Fibroblast of lung (primary cell): ENCODE measurements at places on chromosomes 2 and 18.

DNA sequence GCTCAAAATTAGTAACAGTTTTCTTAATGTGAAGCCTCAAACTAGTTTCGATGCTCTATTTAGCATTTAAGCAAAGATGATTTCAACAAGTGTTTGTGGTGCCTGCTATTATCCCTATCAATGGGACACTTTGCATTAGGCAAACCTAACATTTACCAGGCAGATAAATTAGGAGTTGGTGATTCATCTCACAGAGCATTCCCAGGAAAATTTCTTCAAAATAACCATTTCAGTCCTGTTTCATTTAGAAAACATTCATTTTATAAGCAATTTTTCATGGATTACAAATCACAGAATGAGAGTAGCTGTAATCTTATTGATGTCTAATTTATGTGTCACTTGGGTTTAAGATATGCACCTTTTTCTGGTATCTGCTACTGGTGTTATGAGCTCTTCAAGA, 62.7 kb downstream of the CLHC1 start:
- H3K27ac ChIP-seq = no peak overlapping the region
- H3K4me3 ChIP-seq = no peak overlapping the region
- no peak for DNase-seq
- no peaks in the 10 kb centered on the region for H3K36me3 ChIP-seq
- no peaks in the 10 kb centered on the region for H3K27me3 ChIP-seq

- no peaks in the 10 kb centered on the region for H3K27me3 ChIP-seq
- H3K4me3 ChIP-seq = no peak overlapping the region
- DNase-seq = no peak
- H3K27ac ChIP-seq = no peak overlapping the region
Measured at GRCh38 chr2:102483086-102483485, 10.1 kb downstream of the SLC9A4 start.

DNA sequence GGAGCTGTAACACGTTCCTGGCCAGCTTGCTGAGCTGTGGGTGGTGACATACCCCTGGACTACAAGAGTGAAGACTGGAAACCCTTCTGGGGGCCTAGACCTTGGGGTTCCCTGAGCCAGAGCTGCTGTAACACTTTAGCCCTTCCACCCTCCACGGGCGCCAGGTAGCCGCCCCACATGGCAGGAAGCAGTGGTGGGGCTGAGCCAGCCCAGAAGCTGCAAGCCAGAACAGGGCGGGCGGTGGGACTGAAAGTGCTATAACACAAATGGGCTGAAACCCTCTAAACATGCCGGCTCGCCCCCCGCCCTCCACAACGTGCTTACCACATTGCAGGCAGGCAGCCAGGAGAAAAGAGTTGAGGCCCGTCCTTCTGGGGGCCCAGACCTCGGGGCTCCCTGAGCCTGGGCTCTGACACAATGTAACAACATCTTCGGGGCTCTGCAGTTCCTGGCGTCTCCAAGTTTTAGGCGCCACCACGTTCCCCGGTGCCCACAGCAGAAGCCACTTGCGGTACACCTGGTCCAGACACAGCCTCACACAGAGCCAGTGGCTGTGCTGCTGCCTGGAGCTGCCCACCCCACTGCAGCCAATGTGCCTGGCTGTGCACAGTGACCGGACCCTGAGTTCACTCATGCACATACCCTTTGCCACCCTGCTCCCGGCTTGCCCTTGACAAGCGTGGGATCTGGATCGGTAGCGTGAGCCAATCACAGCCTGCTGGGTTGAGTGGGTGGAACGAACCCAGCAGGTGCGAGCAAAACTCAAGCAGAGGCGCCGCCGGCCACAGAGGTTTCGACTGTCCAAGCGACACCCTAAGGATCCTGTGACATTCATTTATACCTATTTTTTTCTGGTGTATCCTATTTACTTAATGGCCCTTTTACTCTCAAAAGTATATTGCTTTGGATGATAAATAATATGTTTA, 127.4 kb upstream of the FHL2 start:
- DNase-seq = no peak
- H3K36me3 ChIP-seq = no peaks in the 10 kb centered on the region
- H3K27me3 ChIP-seq = no peaks in the 10 kb centered on the region
- no peak overlapping the region for H3K4me3 ChIP-seq
- no peaks in the 10 kb centered on the region for H3K4me1 ChIP-seq

GRCh38 chr2:810397-810796, 133.2 kb upstream of the TMEM18 start:
- H3K36me3 ChIP-seq = no peaks in the 10 kb centered on the region
- H3K4me1 ChIP-seq = no peaks in the 10 kb centered on the region
- no peaks in the 10 kb centered on the region for H3K27me3 ChIP-seq

GRCh38 chr2:96694279-96694678, 45.6 kb downstream of the LMAN2L start:
- H3K27me3 ChIP-seq = no peaks in the 10 kb centered on the region
- no peak overlapping the region for H3K27ac ChIP-seq
- H3K36me3 ChIP-seq = no peaks in the 10 kb centered on the region
- no peak for DNase-seq
- H3K4me1 ChIP-seq = no peaks in the 10 kb centered on the region
- H3K4me3 ChIP-seq = no peak overlapping the region
